ENCODE measurements at places on chromosomes 1 and 21.

DNA sequence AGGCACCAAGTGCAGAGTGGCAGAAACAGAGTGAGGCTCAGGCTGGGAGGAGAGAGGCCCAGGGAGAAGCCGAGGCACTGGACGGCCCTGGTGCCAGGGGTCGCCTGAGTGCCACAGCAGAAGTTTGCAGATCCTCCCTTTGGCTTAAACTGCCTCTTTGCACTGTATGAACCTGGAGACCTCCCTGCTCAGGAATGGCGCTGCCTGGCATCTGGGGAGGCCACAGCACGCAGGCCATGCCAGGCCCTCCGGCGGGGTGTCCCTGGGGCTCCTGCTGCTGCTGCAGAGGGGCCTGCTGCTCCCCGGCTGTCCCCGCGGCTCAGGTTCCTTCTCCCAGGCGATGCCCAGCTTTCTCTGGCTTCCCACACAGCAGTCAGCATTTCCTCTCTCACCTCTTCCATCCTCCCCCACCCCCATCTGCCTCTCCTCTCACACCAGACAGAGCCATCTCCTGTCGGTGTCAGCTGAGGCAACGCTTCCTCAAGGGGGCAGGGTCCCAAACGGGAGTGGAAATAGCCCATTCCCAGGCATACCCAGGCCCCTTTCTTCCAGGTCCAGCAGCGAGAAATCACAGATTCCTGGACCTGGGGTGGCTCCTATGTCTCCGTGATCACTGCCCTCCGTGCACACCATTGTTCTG, 35.2 kb downstream of the SYT6 start:
- no peak for DNase-seq

- no peak for DNase-seq
Measured at GRCh38 chr1:117089996-117090395, 29.9 kb downstream of the TTF2 start.

DNA sequence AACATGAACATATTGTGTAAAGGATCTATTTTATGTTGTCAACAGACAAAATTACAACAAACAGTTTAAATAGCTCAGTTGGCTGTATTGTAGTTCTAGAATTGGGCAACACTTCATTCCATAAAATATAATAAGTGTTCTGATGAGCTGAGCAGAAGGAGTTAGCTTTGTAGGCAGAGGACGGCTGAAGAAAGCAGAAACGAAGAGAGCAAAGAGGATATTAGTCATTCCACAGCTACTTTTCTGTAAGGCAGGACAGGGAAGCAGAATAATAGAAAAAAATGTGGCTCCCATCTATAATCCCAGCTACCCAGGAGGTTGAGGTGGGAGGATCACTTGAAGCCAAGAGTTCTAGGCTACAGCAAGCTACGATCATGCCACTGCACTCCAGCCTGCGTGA, 20.2 kb upstream of the IVNS1ABP start:
- DNase-seq: no peak

GRCh38 chr1:89739013-89739843, 81.6 kb upstream of the LRRC8D start:
- no peak for DNase-seq

DNA sequence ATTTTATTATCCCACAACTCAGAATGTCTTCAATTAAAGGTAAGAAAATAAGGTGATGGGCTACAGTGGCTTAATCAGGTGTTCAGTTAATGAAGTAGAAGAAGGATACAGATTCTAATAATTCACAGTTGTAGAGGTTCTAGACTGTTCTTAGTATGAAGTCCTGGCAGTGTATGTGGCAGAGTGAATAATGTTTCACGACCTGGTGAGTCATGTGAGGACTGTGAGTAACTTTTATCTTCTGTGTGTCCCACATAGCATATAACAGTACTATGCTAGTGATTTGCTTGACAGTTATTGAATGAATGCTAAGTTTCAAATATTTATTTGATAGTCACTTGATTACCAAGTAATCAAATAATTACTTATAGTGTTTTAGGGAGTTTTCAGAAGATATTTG, 20.0 kb downstream of the SLC16A4 start:
- no peak for DNase-seq

DNA sequence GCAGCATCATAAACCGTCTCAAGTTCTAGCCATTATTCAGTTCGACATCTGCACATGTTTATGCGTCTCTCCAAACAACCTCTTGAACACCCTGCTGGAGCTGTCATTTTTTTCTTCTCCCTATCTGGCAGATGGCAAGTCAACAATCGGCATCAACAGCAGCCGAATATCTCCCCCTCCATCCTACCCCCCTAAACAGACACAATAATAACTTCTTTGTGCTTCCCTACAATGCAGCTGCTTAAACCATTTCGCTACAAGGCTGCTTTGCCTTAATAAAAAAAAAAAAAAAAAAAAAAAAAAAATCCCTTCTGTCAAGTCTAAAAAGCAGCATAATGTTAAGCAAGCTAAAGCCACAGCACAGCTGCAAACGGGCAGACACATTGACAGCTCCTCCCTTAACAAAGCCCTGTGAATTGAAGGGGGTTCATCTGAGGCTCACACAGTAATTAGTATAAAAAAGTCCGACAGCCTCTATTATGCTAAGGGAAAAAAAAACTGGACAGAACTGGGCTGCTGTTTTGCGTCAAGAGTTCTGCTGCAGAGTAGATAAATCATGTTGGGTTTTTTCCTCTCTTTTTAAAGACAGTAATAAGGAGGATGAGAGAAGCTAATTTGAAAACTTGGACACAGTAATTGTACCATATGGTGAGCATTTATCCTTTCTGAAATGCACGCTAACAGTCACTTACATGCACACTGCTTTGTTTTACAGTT, 136.4 kb downstream of the AKT3 start:
- DNase-seq: no peak

GRCh38 chr1:85463731-85464496, 1.0 kb downstream of the DDAH1 start:
- DNase-seq: no peak

DNA sequence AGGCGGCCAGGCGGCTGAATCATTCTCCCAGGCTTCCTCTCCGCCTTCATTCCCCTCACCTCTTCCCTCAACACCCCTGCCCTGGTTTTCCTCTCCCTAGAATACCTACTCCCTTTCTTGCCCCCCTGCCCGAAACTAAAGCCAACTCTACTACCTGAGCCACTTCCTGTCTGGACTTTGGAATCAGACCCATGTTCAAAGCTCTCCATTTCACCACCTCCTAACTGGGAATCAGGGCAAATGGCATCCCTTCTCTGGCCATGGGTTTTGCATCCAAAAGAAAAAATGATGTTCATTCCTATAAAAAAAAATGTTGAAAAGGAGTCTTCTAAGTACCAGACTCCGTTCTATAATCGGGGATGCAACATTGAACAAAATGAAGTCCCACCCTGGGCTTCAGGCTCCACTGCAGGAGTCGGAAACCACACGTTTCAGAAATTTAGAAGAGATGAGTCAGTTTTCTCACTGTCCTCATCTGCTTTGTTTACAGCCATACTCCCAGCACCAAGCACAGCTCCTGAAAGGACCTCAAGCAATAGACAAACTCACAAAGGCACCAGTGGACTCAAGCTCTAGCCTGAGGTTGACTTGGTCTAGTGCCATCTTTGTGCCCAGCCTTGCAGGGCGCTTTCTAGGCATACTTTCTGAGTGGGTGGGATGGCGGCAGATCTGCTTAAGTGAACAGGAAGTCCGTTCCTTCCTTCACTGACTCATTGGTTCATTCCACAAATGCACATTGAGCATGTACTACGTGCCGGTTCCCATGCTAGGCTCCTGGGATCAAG, 176.2 kb downstream of the IGSF21 start:
- no peak for DNase-seq

DNA sequence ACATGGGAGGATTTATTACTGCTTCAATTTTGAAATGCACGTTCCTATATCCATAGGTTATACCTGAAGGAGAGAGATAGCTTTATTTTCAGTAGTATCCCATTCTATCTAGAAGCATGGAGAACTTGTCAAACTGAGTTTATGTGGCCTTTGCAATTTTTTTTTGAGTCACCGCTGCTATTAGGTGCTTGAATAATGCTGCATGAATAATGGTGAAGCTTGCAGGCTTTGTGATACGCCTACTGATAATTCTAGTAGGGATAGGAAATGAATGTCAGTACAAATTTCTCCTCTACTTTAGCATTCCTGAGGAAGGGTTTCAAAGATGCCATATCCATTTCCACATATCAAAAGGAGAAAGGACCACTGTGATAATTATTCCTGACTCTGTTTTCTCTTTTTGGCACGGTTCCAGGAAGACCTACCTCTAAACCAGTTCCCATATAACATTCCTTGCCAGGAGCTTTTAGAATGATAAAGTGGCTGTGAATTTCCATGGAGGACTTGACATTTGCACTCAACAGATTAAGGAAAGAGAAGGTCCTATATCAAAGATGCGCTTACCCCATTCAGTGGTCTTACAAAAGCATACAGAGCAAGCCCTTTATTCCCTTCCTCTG, 83.5 kb downstream of the SPATA46 start:
- DNase-seq: no peak

DNA sequence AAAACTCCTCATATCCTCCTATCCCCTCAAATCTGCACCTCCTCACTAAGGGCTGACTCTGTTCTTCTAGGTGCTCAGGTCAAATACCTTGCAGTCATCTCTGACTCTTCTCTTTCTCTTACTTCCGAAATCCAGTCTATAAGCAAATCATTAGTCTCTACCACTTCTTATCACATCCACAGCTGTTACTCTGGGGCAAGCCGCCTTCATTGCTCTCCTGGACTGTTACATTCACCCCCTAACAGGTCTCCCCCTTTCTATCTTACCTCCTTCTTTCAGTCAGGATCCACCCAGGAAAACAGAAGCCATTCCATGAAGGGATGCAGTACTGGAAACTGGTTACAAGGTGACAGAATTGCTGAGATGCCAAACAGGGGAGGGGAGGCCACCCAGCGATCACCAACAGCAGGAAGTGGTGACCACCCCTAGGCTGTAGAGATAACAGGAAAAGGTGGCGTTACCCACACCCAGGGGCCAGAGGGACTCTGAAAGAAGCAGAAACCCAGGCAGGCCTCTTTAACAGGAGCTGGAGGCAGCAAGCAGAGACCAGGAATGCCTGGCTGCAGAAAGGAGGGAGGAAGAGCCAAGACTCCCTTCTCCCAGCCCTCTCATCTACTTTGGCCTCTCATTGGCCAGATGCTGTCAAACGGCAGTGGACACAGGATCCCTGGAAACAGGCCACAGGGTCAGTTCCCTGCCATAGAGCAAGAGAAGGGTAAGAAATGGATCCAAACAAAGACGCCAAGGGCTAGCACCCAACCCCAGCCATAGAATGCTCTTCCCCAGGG, 55.5 kb upstream of the FOXO6 start:
- no peak for DNase-seq

DNA sequence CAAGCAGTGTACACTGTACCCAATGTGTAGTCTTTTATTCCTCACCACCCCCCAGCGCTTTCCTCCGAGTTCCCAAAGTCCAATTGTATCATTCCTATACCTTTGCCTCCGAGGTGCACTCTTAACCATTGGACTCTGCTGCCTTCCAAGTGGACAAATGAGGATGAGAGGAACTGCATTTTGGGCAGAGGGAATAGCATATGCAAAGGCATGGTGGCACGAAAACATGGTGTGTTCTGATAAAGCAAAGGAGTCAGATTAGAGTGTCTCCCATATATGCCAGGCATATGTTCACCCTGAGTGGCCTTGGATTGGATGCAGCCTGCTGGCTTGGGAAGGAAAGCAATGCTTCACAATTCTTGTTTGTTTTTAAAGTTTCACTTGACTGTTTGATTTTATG, 25.5 kb downstream of the FGGY start:
- DNase-seq: no peak

GRCh38 chr1:31099293-31100032, 33.9 kb upstream of the PUM1 start:
- no peak for DNase-seq

GRCh38 chr1:97745912-97746311, 174.9 kb downstream of the DPYD start:
- DNase-seq: no peak

- no peak for DNase-seq
Measured at GRCh38 chr1:63883494-63884235, 109.8 kb downstream of the ROR1 start.

DNA sequence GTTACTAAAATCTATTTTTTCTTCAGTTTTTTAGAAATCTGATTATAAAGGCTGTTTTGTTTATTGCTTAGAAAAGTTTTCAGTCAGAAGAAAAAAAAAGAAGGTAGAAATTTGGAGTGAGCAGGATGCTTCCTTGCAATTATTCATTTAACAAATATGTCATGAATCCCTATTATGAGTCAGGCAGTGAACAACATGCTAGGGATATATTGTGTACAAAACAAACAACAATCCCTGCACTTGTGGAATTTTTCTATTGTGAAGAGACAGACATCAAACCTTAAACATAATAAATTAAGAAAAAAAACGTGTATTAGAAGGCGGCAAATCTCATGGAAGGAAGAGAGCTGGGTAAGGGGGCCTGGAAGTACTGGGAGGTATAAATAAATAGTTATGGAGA, 664.1 kb upstream of the CAMK1G start:
- DNase-seq: no peak

DNA sequence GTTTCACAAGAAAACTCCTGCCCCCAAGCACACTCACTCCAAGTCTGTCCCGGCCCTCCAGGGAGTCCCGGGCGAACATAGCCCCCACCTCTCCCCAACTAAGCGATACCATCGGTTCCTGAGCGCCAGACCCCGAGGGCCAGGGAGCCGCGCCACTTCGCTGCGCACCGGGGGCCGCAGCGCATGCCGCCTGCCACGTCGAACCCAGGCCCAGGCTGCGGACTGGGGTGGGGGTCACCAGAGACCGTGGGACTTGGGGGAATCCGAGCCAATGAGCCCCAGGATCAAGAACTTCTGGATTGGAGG, 801 bp downstream of the RSPO1 start:
- DNase-seq: no peak

GRCh38 chr1:229950020-229950419, 117.0 kb upstream of the GALNT2 start:
- no peak for DNase-seq

GRCh38 chr21:22981819-22982218, 1983.6 kb downstream of the NCAM2 start:
- no peak for DNase-seq

DNA sequence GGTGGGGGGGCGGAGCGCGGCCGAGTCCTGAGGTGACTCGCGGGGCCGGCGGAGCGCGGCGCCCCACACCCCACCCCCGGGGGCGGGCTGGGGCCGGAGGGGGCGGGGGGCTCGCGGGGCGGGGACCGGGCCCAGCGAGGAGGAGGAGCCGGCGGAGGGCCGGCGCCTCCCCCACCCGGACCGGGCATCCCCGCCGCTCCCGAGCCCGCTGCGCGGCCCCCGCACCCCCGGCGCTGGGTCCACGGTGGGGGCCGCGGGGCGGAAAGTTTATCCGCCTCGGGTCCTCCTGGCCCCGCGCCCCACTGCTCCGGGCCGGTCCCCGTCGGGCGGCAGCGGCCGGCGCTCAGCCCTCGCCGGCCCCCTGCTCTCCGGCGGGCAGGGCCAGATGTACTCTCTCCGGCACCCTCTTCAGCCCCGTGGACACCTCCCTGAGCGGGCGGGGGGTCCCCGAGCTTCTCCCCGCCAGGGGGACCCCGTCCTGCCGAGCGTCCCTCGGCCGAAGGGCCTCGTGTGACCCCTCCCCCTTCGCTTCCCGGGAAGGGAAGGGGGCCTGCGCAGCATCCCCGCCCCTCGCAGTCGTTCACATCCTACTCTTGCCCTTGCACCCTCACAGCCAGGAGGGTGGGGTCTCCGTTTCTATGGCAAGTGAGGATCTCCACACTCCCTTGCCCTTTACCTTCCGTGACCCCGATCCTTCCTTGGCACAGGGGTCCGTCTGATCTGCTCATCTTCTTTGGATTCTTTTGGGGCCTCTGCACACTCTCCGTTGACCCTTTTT, 663 bp downstream of the CAMTA1 start:
- DNase-seq: peak; percentile 15
